Endothelial cell (in vitro differentiated cells): ENCODE measurements at places on chromosomes 11 and 22. TPM values are rescaled to one million over a fixed set of nuclear protein-coding genes. Genes with fewer than 3 reads are reported as not detected.

GRCh38 chr11:68983801-68984200, 3.0 kb upstream of the MRGPRD start:
- no peak for DNase-seq

GRCh38 chr22:19376971-19377370, 54.6 kb downstream of the HIRA start:
- DNase-seq = no peak

The CHST1 gene
- 275 TPM for total RNA-seq

- DNase-seq = peak; percentile 49
Observed at GRCh38 chr11:102495161-102496042, 35.1 kb downstream of the MMP7 start.

GRCh38 chr22:20549232-20549841, 41.9 kb downstream of the MED15 start:
- no peak for DNase-seq

DNA sequence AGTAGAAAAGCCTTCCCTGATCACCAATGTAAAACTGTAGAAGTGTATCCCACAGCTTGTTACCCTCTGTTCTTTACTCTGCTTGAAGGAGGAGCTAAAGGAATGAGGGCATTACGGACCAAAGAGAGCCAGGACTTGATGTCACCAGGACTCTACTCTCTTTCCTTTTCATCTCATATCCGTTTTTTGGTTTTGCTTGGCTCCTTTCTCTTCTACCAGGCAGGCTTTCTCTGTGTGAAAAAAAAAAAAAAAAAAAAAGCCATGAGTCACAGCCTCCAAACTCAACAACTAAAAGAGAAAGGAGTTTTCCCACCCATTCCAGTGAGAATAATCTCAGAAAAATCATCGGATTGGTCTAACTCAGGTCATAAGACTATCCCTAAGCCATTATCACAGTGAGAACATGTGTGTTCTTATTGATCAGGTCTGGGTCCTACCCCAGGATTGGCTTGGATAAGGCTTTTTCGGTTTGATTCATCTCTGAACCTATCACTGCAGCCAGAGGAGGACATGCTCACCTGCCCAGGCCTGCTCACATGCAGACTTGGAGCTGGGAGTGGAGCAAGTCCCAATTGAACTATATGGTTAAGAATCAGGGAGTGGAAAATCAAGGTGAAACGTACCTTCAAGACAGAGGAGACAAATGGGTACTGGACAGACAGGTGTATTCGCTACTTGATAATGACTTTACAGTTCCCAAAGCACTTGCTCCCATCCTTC, 19.4 kb upstream of the LRRC55 start:
- no peak for DNase-seq

GRCh38 chr11:112516261-112516660, 255.6 kb upstream of the PLET1 start:
- DNase-seq = no peak

- no peak for DNase-seq
Observed at GRCh38 chr11:69490516-69490915, 9.1 kb downstream of the LINC01488 start.

DNA sequence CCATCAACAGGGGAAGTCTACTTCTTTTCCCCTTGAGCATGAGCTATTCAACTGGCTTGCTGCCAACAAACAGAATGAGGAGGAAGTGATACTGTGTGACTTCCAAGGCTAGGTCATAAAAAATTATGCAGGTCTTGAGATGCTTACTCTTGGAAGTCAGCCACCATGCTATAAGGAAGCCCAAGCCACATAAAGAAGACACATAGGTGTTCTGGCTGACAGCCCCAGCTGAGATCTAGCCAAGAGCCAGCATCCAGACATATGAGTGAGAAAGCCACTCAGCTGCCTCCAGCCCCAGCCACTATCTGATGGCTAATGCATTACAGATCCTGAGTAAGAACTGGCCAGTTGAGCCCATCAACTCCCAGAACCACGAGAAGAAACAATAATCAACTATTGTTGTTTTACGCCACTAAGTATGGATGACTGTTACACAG, 31.0 kb upstream of the PPP2R1B start:
- DNase-seq = no peak

- no peak for DNase-seq
Observed at GRCh38 chr22:45149671-45150070, 14.1 kb upstream of the NUP50 start.

GRCh38 chr11:42806191-42806590, 505.6 kb upstream of the API5 start:
- no peak for DNase-seq

The WBP2NL gene
- not detected for total RNA-seq

DNA sequence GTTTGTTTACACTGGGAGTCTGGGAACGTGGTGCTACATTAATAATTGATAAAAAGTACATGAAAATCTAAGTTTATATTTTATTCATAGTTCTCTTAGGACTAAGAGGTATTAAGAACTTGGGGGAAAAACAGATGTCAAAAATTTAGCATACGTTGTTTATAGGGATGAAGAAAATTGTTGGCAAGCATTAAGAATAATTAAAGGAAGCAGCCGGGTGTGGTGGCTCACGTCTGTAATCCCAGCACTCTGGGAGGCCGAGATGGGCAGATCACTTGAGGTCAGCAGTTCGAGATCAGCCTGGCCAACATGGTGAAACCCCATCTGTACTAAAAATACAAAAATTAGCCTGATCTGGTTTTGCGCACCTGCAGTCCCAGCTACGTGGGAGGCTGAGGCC, 60.7 kb upstream of the ADORA2A start:
- no peak for DNase-seq

GRCh38 chr11:106958517-106959248, 59.6 kb downstream of the GUCY1A2 start:
- DNase-seq = no peak

GRCh38 chr11:64763526-64764039, 3.8 kb upstream of the PYGM start:
- DNase-seq = no peak

- DNase-seq = no peak
Observed at GRCh38 chr11:35041070-35041554, 97.9 kb upstream of the CD44 start.

The HDAC10 gene
- total RNA-seq = 42.1 TPM

The ATXN10 gene
- total RNA-seq = 152 TPM

DNA sequence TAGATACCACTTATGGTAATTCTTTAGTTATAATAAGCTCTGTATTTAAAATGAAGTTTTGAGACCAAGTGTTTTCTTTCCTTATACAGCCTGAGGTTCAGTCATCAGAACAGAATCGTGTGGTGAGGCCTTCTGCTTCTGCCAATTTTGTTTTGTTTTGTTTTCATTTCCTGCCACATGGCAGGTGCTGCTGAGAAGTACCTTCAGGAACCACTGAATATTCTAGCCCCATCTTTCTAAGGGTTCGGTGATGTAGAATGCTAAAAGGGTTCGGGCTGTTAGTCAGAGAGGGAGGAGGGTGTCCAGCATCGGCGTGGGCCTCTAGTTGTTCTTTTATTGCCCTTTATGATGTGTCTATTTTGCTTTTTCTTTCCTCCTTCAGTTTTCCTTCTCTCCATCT, 25.8 kb downstream of the TNRC6B start:
- DNase-seq = no peak

The USP2 gene
- total RNA-seq = 1.5 TPM

The CCDC89 gene
- not detected for total RNA-seq

GRCh38 chr11:113270080-113270479, 44.3 kb upstream of the TTC12 start:
- no peak for DNase-seq

The SLC35F2 gene
- total RNA-seq = 9.3 TPM

- no peak for DNase-seq
Observed at GRCh38 chr11:117194267-117194666, 4.9 kb upstream of the TAGLN start.

The PDGFB gene
- 53.4 TPM for total RNA-seq

The CCDC15 gene
- 2.4 TPM for total RNA-seq

DNA sequence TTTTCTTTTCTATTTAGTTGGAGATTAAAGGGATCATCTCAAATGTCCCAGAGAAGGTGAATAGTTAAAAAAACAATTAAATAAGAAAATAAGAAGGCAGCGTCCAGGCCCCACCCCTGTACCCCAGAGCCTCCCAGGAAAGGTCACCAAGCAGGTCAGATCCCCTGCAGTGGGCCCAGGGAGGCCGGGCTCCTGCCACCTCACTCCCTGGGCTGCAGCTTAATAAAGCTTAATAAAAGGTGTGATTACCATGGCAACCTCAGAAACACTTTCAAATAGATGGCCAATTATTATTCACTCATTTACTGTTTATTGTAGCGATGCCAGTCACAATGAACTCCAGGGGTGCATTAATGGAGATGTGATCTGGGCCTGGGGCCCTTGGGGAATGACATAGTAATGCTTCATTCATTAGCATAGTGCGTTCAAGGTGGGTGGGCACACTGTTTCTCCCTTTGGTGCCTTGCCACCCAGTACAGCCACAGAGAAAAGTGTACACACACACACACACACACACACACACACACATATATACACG, 386.2 kb downstream of the CADM1 start:
- no peak for DNase-seq

DNA sequence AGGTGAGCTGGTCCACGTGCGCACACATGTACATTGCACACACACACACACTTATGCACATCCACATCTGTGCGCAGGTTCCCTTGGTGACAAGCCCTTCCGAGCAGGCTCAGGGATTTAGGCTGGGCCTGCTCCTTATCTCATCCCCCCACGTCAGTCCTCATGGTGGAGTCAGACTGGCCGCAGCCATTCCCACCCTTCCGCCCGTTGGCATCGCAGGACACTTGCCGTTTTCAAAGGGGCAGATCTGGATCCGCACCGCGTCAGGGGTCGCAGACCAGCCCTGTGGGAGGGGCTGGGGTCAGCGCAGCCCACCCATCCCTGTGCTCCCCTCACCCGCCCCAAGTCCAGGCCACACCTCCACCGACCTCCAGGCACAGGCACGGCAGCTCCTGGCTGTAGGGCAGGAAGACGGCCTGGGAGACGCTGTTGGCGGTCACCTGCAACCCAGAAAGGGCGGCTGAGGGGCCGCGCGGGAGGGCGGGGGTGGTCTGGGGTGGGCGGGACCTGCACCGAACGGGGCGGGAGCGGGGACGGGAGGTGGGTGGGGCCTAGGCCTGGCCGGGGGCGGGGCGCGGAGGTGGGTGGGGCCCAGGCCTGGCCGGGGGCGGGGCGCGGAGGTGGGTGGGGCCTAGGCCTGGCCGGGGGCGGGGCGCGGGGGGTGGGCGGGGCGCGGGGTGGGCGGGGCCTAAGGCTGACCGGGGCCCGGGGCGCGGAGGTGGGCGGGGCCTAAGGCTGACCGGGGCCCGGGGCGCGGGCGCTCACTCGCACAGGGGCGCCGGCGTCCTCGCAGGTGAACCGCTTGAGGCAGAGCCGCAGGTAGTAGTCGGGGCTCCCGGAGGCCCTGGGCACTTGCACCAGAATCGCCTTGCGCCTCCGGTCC, 13.3 kb downstream of the IL17REL start:
- peak; percentile 65 for DNase-seq

GRCh38 chr22:24040946-24041345, 29.8 kb downstream of the CABIN1 start:
- no peak for DNase-seq

- peak; percentile 44 for DNase-seq
Observed at GRCh38 chr22:25419247-25420113, 145.0 kb upstream of the GRK3 start.

- no peak for DNase-seq
Observed at GRCh38 chr11:130710021-130710420, 206.3 kb downstream of the SNX19 start.

DNA sequence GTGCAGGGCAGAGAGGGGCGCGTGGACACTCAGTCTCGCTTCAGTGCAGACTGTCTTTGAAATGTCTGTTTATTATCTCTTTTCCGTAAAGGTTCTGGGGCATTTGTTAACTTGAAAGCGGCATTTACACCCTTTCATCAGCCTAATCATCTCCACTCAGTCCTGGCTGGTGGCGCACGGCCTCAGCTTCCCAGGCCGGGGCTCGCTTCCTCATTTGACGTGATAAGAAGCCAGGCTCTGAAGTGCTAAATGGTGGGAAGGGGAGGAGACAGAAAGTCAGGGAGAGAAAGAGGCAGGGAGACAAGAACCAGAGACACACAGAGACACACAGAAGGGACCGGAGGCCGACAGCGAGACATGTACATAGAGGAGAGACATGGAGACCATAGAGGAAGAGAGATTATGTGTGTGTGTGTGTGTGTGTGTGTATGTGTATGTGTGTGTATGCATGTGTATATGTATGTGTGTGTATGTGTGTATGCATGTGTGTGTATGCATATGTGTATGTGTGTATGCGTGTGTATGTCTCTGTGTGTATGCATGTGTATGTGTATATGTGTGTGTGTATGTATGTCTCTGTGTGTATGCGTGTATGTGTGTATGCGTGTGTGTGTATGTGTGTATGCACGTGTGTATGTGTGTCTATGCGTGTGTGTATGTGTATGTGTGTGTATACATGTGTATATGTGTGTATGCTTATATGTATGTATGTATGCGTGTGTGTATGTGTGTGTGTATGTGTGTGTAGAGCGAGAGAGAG, 101.5 kb downstream of the ST3GAL4 start:
- DNase-seq = no peak

DNA sequence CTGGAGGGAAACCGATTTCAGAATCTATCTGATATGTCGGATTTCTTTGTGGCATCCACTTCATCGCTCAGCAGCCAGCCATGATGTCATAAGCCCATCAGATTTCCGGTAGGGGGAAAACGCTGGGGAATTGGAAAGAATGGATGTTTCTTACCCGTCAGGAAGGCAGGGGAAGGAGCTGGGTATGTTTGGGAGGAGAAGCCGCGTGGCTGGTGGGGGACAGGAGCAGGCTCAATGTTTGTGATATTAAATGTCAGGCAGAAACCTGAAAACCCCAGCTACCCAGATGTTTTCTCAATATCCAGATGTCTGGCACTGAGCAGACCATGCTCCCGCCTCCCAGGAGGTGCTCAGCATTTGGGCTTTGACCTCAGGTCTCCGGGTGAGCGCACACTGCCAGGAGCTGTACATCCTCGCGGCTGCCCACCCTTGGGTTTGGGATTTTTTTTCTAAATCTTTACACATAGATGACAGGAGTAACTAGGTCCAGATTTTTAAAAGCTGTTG, 67.5 kb downstream of the NFAM1 start:
- DNase-seq = no peak

- DNase-seq = no peak
Observed at GRCh38 chr11:15145151-15145550, 30.4 kb downstream of the INSC start.

GRCh38 chr11:105466582-105467228, 143.2 kb upstream of the GRIA4 start:
- DNase-seq = no peak

- no peak for DNase-seq
Observed at GRCh38 chr11:69299023-69299461, 5.1 kb downstream of the MYEOV start.

The OR10A2 gene
- not detected for total RNA-seq

GRCh38 chr11:10785146-10785474, 23.6 kb downstream of the EIF4G2 start:
- DNase-seq = no peak

DNA sequence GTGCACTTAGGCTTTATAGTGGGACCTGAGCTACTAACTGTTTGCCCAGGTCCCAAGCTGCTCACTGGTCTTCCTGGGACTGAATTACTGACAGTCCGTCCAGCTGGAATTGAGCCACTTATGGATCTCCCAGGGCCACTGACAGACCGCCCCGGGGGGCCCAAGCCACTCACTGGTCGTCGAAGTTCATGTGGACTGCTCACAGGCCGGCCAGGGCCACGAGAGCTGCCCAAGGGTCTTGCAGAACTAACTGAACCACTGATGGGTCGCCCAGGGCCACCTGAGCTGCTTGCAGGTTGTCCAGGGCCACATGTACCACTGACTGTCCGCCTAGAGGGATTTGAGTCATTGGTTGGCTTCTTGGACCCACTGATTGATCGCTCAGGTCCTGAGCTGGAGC, 15.1 kb downstream of the MISFA start:
- no peak for DNase-seq

The NPAS4 gene
- not detected for total RNA-seq

GRCh38 chr11:28836285-28837081, 728.3 kb downstream of the METTL15 start:
- no peak for DNase-seq
